Epithelial cell of prostate (primary cell): ENCODE measurements at places on chromosomes 12 and 14.

GRCh38 chr12:78829690-78830089 is 34.9 kb upstream of the SYT1 start:
- DNase-seq, result no peak

DNA sequence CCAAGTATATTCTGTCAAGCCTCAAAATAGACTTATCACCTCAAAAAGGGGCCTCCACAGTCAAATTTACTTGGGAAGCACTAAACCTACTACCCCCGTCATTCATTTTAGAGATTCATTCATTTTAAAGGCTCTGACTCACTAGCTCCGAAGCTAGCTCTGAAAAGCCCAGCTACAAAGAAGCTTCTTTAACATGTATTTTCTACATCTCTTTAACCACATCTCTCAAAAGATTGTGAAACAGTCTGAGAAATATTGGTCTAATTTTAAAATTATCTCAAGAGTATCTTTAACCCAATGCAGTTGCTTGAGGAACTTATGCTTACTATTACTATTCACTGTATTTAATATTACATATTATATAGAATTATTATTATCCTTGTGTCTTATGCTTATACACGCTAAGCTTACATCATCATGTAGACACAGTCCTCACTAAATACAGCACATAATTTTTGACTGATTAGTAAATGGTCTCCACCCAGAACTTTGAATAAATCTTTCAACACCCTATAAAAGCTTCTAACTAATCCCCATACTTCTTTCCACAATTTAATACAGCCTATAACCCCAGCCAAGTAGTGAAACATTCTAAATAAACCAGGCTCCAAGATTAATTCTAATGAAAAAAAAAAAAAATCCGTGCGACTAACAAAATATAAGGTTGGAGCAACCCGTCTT is 7.8 kb downstream of the NT5DC3 start:
- no peak for DNase-seq

GRCh38 chr12:117049295-117049694 is 49.9 kb downstream of the TESC start:
- no peak for DNase-seq

DNA sequence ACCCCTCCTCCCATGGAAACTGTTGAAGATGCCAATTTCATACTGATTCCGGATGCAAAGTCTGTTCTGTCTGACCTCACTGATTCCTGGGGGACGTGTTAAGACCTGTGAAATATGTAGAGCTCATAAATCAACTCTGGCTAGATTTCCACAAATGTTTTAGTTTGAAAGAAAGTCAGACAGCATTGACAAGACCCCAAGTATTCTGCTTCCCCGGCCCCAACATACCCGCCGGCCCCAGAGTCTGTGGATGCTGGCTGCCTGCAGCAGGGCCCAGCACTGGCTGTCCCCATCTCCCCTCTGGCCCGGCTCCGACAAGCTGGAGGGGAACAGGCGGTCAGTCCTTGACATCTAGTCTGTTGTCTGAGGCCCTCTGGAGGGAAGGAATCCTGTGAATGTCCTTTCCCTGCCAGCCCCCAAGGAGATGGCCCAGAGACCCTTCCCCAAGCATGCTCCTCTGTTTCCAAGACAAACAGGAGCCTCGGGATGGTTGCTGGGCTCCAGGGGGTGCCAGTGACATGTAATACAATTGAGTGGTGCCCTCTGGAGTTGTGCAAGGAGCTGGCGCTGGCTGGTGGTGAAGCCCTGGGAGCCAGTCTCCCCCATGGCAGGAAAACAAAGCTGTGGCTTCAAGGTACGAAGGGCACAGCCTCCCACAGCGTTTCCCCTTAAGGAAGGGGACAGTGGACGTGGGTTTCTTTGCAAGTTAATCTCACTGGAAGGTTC is 22.3 kb downstream of the FBLN5 start:
- no peak for DNase-seq

- no peak for DNase-seq
Measured at GRCh38 chr12:124919521-124920352, 5.3 kb upstream of the UBC start.
